ENCODE measurements at places on chromosomes 12 and 14.

DNA sequence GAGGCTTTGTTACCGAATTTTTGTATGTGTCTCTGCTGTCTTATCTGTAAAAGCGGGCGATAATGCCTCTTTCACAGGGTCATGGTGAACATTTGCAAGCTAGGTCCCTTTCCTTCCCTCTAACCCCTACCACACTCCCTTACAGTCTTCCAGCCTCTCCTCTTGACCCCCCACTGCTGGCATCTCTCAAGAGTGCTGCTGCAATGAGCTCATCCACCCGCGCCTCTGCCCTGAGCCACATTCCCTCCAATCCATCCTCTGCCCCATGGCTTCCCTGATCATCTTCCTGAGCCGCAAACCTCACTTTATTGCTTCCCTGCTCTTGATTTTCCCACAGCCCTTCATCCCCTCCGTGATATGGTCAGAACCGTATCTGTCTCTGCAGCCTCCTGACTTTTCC, 343.6 kb downstream of the BCL11B start:
- DNase-seq, result no peak

GRCh38 chr12:57219993-57220754, 3.6 kb downstream of the NXPH4 start:
- no peak for DNase-seq

DNA sequence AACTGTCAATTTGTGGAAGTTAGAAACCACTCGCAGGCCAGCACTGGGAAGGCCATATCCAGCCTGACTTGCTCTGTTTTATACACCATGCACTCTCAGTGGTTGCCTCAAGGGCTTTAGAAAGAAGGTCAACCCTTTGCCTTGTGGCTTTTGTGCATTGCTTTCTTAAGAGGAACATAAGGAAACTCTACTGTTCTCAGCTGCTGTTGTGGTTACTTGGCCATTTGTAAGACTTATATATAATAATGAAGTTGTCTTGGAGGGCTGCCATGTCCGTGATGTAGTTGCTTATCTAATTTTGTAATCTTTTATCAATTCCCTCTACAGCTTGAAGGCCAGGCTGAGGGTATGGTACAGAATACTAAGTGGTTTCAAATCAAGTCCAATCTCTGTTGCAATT, 637.8 kb downstream of the DIO2 start:
- DNase-seq, result no peak

- no peak for DNase-seq
Observed at GRCh38 chr12:47504775-47505446, 200.9 kb downstream of the RPAP3 start.

DNA sequence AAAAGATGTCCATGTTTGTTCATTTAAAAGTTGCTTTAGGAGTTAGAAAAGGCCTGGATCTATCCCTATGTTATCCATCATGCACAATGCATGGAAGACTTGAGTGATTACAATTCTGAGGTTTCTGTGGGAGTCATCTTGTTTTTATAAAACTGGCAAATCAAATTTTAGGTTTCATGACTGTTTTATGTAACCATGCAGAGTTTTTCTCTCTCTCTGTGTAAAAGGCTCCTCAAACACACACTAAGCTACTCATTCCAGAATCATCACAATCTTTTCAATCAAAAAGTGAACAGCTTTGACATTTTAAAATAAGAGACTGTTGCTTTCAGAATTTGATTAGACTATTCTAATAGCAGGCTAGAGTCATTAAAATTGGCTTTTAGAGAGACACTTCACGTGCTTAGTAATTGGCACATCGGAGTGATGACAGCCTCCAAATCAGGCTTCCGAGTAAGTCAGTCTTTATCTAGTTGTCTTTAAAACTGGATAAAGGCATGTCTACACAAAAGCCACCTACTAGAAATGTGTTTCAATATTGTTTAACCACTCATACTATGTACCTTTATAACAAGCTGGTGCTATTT, 31.9 kb downstream of the PRICKLE1 start:
- DNase-seq, result no peak

DNA sequence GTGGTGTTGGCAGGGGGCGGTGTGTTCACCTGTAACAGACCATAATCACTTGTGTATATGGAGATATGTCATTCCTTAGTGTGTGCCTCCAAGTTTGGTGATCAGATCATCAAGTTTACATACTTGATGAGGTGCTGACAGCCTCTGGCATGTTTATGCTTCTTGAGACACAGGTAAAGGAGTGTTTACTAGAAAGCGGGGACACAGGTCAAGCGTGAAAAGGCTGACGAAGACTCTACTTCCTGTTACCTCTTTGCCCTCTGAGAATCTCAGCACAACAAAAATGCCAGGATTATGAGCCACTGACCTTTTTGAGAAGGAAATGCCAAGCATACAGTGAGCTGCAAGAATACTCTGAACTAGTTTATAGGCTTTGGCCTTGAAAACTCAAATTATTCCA, 29.6 kb downstream of the PRDM4 start:
- no peak for DNase-seq

Measured in activated CD8-positive, alpha-beta memory T cell treated with anti-CD3 and anti-CD28 coated beads for 4 hours (primary cell).